Stimulated activated CD8-positive, alpha-beta memory T cell treated with anti-CD3 and anti-CD28 coated beads, Interleukin-4, amount 100 ng/mL, for 24 hours (primary cell): ENCODE measurements at places on chromosomes 3 and 15.

DNA sequence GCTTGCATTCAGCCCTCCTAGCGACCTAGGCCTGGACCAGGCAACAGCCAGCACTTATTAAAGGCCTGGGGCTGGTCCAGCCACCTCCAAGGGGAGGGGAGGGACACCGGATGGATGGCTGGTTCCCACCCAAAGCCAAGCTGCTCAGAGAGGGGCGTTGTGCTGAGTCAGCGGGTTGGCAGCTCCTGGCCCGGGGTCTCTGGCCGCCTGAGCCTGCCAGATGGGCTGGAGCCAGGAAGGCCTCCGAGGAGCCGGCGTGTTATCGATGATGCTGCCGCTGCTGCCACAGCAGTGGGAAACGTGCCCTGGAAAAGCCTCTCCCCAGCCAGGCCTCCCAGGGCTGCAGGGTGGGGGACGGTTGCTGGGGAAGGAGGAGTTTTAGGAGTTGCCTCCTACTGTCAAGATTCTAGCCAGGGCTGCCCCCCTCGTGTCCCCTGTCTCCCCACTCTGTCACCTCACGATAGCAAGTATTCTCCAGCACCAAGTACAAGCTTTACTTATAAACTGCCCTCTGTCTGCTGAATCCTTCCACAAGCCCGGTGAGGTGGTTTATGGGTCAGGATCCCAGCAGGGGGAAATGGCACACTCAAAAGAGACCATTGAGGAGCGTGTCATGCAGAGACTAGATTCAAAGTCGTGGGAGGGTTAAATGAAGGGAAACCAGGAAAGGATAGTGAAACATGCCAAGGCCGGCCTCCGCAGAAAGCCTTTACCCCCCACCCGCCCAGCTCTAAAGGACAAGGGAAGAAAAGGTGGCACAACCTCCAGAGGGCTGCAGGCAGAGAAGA, 43.2 kb upstream of the TSEN2 start:
- no peak for DNase-seq

GRCh38 chr3:13379201-13379830, 40.8 kb downstream of the NUP210 start:
- no peak for DNase-seq

DNA sequence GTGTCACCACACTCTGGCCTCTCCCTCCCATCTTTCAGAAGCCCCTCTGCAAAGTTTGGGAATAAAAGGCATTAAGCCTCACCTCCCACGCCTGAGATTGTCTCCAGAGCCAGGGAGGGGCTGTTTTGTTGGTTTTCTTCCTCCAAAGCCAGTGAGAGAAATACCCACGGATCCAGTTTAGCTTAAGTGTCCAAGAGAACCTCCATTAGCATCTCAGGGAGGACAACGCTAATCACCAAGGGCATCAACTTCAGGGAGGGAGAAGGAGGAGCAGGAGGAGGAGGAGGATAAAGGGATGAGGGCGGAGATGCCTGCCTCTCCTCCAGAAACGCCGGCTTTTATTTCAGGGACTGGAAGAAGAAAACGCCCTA, 101.6 kb downstream of the SRGAP3 start:
- no peak for DNase-seq

- no peak for DNase-seq
Measured at GRCh38 chr3:134287512-134287911, 36.9 kb upstream of the RYK start.

DNA sequence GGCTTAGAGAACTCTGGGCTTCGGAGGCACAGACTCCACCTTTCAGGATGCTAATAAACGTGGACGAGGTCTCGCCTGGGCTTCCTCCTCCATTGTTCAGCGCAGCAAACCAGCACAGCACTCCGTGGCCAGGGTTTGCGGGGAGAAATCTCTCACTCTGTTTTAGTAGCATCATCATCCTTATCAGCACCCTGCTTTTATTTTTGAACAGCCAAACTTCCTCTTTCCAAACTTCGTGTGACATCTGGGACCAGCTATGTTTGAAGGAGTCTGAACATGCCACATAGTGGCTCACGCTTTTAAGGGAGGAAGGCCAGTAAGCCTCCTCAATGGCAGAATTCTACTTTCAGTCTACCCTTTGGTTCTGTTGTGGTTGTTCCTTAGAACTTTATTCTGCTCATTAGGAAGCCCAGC, 149.0 kb downstream of the PGPEP1L start:
- no peak for DNase-seq

GRCh38 chr3:123285931-123286307, 84.2 kb downstream of the SEC22A start:
- no peak for DNase-seq

DNA sequence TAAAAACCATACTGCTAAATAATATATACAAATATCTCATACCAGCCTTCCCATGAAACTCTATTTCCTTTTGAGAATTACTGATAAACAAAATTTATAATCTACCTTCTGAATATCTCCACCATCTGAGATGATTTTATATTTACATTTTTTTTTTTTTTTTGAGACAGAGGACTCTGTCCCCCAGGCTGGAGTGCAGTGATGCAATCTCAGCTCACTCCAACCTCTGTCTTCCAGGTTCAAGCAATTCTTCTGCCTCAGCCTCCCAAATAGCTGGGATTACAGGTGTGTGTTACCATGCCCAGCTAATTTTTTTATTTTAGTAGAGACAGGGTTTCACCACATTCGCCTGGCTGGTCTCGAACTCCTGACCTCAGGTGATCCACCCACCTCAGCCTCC, 42.8 kb upstream of the IGF2BP2 start:
- DNase-seq = no peak

DNA sequence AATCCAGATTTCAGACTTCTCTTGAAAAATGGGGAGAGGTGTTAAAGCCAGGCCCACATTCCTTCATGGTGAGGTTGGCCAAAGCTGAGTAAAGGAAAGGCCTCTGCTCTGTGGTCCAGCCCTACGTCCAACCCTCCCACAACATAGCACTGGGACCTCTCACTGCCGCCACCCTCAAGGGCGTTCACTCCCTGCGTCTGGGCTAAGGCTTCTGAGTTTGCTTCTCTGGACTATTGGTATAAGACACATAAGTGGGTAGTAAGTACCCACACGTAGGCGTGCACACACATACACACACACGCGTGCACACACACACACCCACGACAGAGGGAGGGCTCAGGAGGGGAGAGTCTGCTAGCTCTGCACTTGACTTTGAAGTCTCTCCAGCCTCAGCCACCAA, 80.2 kb upstream of the PXYLP1 start:
- no peak for DNase-seq

DNA sequence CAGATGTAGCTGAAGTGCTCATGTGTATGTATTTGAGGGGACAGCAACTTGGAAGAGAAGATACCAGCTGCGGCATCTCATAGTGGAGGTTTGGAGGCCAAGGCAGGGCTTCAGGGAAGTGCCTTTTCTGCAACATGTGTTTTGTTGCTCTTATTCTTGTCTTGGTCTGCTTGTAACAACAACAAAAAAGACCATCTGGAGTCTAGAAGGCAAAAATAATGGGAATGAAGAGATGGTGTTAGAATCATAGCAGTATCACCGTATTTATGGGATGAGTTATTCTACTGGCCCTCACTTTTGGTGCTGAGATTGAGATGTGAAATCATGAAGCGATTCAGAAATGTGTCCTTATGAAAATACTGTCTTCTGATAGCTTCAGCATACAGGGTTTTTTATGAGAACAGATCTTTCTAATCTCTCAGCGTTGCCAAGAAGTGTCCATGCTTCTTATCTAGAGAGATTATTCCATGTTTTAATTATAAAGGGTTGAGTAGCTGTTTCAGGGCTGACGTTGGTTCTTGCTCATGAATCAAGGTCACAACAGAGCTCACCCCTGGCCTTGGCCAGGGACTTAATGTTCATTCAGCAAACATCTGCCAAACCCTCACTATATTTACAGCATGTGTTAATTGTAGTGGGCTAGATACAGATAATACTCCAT, 58.0 kb downstream of the ITPR1 start:
- DNase-seq = no peak

- peak; percentile 78 for DNase-seq
Measured at GRCh38 chr15:81265944-81266775, 57.8 kb downstream of the STARD5 start.

GRCh38 chr3:11661827-11662226, 18.1 kb upstream of the VGLL4 start:
- no peak for DNase-seq

- DNase-seq = peak; percentile 51
Measured at GRCh38 chr3:50121072-50122032, 32.6 kb downstream of the RBM5 start.

DNA sequence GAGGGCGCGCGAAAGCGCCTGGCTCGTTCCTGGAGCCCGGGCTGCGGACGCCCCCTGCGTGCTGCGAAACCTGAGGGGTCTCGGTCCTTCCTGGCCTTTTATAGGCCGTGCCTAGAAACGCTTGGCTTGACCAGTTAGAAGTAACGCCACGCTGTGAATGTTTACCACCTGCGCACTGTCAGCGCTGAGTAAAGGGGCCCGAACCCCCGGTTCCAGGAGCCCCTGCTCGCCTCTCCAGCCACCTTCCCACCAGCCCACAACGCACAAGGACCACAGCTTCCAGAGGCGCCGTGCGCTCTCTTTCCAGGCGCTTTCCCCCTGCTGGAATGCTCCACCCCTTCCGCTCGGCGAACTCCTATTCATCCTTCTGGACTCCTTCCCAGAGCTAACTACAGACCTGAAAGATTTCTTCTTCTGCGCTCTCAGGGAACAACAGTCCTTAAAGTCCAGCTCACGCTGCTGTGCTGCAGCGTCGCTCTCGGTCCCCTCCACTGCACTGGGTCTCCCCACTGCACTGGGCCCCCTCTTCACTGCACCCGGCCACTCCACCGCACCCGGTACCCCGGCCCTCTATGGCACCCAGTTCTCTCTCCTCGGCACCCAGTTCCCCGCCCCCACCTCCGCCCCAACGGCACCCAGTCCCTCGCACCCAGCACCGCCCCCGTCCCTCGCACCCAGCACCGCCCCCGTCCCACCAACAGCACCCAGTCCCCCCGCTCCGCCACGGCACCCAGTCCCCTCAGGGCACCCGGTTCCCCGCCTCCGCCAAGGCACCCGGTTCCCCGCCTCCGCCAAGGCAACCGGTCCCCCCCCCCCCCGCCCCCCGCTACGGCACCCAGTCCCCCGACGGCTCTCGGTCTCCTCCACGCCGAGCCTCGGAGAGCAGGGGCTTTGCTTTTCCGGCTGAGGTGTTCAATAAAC, 69.8 kb downstream of the SQOR start:
- no peak for DNase-seq

- no peak for DNase-seq
Measured at GRCh38 chr15:24955531-24955921, 739 bp downstream of the SNRPN start.

DNA sequence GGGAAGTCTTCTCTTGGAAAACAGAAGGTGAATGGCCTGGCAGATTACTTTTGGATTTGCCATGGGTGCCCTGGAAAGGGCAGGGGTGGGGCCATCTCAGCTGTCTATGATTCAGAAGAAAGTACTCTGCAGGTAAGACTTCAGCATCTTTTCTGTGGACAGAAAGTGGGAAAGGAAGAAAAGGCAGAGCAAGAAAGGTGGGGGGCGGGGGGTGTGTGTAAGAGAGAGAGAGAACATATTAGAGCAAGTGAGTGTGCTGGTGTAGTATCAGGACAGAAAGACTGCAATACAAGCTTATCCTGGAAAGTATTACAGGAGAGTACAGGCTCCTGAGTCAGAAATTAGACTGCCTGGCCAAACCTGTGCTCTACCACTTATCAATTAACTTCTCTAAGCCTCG, 5.5 kb downstream of the TAGLN3 start:
- DNase-seq = no peak

DNA sequence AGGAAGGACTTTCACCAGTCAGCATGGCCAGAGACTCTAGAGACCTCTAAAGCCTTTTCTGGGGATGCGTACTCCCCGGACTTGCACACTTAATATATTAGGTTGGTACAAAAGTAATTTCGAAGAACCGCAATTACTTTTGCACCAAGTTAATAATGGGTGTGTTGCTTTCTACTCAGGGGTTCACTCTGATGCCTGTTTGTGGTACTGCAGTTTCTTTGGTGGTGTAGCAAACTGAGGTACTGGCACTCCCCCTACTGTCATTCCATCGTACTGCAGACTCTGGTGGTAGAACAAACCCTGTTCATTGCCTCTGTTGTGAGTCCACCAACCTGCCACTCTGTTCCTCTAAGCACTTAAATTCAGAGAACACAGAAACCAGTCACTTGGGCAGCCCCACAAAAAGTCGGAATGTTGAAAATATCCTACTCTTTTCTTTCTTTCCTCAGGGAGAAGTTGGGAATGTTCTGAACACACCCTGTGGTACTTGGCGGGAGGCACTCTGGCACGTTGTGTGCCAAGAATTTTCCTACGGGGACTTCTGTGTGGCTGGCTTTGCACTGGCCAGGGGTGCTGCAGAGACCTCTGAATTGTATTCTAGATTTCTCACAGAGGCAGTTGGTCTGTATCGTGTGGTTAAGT, 46.3 kb downstream of the GABRG3 start:
- no peak for DNase-seq

GRCh38 chr15:47872869-47873432, 155.6 kb downstream of the SEMA6D start:
- DNase-seq = no peak

GRCh38 chr3:194034346-194035336, 101.3 kb upstream of the HES1 start:
- no peak for DNase-seq

GRCh38 chr15:33616475-33616874, 305.7 kb downstream of the RYR3 start:
- no peak for DNase-seq

DNA sequence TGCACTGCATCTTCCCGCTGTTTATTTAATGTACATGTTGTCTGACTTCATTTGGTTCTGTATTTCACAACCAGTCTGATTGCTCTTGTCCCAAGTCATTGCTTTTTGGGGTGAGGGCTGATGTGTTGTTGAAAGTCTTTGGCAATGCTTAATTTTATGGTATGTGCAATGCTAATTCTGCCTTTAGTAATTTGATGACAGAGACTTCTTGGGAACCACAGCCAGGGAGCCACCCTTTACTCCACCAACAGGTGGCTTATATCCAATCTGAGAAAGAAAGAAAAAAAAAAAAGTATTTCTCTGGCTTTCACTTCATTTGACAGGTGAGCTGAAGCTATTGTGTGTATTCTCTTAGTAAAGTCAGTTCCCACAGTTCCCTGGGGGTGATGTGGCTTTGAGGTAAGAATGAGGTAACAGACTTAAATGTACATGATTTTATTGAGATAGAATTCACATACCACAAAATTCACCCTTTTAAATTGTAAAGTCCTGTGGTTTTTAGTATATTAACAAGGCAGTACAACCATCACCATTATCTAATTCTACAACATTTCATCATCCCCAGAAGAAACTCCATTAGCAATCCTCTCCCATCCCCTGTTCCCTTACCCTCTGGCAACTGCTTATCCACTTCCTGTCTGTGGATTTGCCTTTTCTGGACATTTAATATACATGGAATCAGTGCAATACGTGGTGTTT, 97.3 kb downstream of the SLCO3A1 start:
- no peak for DNase-seq

DNA sequence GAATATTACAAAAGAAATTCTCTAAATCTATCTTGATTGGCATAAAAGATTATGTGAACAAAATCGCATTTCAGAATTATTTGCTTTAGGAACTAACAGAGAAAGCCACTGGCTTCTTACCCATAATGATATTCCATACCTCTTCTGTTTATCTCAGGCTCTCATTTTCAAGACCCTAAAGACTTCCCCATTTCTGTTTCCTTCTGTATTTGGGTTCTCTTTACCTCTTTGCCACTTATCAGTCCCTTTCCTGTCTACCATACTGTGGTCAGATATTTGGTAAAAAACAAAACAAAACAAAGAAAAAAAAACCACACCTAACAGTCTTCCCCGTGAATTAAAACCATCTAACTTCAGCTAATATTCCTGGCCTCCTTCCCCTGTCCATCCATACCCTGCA, 108.5 kb downstream of the LRRC28 start:
- no peak for DNase-seq
